ENCODE measurements at places on chromosomes 16 and 17. TPM values are rescaled to one million over a fixed set of nuclear protein-coding genes. Genes with fewer than 3 reads are reported as not detected.
A peak's percentile ranks its signal among the peaks of the same experiment; 100 is the strongest.

Gene KREMEN2
- total RNA-seq: not detected

Gene GDPD3
- total RNA-seq: under 0.01 TPM

Gene TNP2
- total RNA-seq: not detected

Gene MYH11
- total RNA-seq: under 0.01 TPM

- no peak for DNase-seq
Observed at GRCh38 chr17:43820759-43821158, 12.2 kb downstream of the MPP3 start.

GRCh38 chr16:31148281-31148728 is 1.6 kb downstream of the PRSS36 start:
- no peak for DNase-seq

DNA sequence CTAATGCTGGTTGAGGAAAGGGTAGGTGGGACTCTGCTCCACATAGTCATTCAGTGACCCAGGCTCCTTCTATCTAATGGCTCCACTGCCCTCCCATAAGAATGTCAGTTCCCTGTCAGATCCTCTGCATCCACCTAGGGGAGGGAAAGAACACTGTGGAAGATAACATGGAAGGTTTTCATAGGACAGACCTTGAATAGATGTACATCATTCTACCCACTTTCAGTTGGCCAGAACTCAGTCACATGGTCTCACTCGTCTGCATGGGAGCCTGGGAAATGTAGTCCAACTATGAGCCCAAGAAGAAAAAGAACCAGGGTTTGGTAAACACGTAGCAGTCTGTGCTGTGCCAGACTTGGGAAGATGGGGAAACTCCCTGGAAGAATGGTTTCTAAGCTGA is 27.1 kb upstream of the SCNN1B start:
- no peak for DNase-seq

GRCh38 chr16:19118938-19119431 is 5.2 kb downstream of the ITPRIPL2 start:
- DNase-seq: peak; percentile 95

DNA sequence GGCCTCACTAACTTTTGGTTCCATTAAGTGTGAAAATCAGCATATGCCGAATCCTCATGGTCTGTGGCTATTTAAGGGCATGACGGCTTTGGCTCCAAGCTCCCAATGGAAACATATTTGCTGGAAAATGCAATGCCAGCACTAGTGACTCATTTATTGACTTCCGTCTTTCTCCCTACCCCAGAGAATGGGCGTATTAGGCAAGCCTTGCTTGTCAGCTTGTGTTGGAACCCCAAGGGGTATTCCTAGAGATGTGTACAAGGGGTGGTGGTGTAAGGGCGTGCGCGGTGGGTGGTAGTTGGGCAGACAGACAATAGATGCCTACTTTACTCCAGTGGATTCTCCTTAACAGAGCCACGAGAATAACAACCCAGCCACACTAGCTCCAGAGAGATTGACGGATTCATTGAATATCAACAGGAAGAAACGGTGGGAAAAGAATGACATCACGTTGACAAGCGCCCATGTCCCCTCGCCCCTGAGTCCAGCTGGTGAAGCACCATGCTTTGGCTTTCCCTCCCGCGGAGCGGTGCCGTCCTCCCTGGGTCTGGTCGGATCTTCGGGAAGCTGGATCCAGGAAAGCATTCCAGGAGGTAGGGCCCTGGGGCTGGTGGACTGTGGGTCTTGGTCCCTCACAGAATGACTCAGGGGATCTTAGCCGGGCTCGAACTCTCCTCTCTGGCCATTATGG is 10.3 kb downstream of the CD300LB start:
- no peak for DNase-seq
